B cell (primary cell): ENCODE measurements at places on chromosomes 4 and X.

- no peak for DNase-seq
Measured at GRCh38 chr4:94939791-94940519, 182.2 kb downstream of the BMPR1B start.

GRCh38 chr4:8010618-8011017 is 71.0 kb upstream of the AFAP1 start:
- no peak for DNase-seq

DNA sequence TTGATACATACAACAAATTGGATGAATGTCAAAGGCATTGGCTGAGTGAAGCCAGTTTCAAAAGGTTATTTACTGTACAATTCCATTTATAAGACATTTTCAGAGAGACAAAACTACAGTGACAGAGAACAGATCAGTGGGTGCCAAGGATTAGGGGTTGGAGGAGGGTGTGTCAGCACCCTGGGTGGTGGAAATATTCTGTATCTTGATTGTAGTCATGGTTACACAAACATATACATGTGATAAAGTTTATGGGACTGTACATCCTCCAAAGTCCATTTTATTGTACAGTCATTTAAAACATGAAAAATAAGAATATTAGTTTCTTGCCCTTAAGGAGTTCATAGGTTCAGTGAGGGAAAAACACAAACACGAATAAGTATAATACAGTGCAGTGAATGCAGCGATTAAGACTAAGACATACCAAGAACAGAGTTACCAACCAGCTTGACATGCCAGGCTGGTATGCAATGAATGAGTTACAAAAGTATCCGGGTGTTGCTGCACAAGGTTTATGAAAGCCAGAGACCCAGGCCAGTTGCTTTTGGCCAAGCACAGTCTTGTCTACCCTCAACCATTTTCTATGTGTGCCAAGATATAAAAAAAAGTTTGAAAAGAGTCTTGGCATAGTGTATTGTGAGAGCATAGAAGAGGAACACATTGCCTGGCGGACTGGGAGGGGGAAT is 123.6 kb downstream of the MSL3 start:
- no peak for DNase-seq

- no peak for DNase-seq
Measured at GRCh38 chr4:122346036-122346435, 32.8 kb upstream of the ADAD1 start.

GRCh38 chrX:95996294-95996693 is 688.3 kb upstream of the DIAPH2 start:
- no peak for DNase-seq

GRCh38 chrX:74656079-74656745 is 41.8 kb upstream of the RLIM start:
- DNase-seq = no peak

DNA sequence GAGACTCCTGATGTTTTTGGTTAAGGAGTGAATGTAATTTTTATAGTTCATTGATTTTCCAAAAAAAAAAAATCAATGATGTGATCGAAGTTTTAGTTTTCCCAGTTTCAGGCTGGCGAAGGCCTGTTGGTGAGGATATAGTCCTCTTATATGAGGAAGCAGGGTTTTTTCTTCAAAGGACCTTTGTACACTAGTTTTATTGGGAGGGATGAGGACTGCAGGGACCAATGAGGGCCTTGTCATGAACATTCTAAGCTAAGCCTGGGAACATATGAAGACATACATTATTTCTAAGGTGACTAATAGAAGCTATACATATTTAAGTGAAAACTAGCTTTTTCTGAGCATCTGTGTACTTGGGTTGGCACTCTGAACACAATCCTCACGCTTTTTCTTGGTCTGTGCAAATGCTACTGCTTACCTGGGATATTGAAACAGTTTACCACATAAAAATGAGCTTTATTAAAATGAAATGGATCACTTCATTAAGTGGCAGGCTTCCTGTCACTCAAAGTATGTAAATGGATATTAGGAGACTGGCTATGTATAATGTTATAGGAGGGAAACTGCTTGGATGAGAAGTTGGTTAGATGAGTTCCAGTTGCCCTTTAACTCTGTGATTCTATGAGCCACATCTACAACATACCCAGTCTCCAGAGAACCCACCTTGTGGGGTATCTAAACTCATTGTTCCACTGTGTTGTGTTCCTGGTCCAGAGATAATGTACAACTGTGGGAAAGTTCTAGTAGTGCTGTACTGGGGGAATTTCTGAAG is 43.5 kb downstream of the SLC4A4 start:
- DNase-seq = no peak

- DNase-seq = no peak
Measured at GRCh38 chr4:6052679-6053078, 34.4 kb upstream of the C4orf50 start.

- no peak for DNase-seq
Measured at GRCh38 chrX:43898406-43899035, 16.3 kb upstream of the MAOB start.

- no peak for DNase-seq
Measured at GRCh38 chrX:53483838-53484405, 49.8 kb upstream of the HSD17B10 start.

GRCh38 chr4:126888968-126889367 is 743.8 kb upstream of the INTU start:
- DNase-seq = no peak

GRCh38 chr4:52852041-52852440 is 10.1 kb upstream of the RASL11B start:
- no peak for DNase-seq

DNA sequence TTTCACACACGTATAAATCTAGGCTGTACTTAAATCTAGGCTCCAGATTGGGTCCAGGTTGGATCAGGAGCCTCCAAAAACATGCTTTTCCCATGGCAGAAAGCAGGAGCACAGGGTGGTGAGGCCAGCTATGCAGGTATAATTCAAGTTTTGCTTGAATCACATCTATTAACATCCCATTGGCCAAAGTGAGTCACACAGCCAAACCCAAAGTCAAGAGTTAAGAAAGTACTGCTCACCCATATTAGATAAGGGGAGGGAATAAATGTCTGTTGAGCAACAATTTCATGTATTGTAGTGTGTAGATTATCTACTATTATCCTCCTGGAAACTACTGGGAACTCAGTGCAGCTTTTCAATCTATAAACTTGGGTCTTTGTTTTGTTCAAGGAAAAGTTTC is 12.8 kb downstream of the SUPT20HL2 start:
- no peak for DNase-seq

- DNase-seq = no peak
Measured at GRCh38 chr4:76690906-76691275, 207.1 kb downstream of the SOWAHB start.

DNA sequence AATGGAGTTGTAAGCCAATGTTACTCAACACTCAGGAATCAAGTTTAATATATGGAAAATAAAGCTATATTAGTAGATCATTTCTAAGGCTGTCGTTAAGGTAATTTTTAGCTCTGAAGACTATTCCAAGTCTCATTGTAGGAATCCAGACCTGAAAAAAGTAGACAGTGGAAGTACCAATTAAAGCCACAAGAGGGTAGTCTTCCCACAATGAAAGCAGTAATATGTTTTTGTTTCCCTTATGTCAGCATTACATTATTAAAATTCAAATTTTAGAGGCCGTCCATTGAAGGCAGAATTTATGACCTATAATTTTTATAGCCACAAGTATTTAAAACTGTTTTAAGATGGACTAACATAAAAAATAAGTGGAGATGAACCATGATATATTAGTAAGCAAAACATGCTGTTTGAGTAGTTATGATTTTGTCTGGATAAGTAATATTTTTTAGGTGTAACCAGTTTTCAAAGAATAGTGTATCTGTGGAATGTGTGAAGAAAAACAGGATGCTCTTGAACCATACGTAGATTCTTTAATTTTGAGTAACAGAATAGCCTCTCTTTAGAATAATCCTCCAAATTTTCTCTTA is 372.6 kb upstream of the TECRL start:
- DNase-seq = peak; percentile 2

GRCh38 chr4:61143461-61143860 is 56.7 kb upstream of the ADGRL3 start:
- no peak for DNase-seq

DNA sequence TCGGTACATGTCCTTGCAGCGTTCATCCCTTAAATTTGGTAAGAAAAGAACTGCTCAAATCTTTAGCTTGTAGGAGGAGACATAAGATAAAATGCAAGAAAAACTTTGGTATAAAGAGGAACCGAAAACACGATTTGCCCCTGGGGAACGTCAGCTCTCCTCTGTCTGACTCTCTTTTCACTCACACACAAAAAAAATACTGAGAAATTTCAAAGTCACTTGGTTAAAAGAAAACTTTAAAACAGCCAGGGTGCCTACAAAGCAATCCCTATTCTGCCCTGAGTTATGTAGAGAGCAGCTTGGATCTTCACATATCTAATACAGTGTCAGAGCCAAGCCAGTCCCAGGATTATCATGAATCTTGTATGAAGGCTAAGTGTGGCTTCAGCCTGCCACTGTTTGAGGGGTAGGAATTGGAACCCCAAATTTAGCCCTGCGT is 248.5 kb upstream of the CXXC4 start:
- peak; percentile 71 for DNase-seq

GRCh38 chr4:61994036-61994435 is 793.9 kb downstream of the ADGRL3 start:
- no peak for DNase-seq

DNA sequence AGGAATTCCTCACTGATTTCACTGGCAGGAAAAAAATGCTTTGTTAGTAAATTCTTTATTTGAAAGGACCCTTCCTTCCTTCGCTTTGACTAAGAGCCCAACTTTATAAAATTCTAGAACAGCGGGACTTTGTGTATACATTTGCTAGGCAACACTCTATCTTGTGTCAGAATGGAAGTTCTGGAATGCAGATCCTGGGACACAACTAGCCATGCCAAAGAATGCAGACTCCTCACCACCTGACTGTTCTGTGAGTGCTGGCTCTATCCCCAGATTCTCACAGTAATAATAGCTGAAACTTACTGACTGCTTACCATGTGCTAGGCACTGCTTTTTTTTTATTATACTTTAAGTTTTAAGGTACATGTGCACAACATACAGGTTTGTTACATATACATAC is 73.3 kb upstream of the ZDHHC15 start:
- no peak for DNase-seq

DNA sequence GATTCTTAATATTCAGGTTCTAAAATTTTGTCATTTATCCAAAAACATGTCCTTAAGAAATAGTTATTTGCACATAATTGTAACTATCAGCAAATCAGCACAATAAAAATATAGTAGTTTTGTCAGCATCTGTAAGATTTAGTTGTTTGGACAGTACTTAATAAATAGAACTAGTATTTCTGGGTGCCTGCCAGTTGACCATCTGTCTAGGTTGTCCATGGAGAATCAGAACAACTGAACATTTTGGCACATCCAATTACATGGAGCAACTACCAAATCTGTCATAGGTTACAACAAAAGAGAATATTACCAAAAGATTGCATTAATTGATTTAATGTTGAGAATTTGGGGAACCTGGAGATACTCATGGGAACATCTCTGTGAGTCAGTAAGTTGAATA is 305.5 kb upstream of the TACR3 start:
- DNase-seq = no peak

- DNase-seq = no peak
Measured at GRCh38 chr4:161762796-161763195, 401.0 kb downstream of the FSTL5 start.

GRCh38 chr4:83639849-83640493 is 104.1 kb downstream of the GPAT3 start:
- peak; percentile 81 for DNase-seq

DNA sequence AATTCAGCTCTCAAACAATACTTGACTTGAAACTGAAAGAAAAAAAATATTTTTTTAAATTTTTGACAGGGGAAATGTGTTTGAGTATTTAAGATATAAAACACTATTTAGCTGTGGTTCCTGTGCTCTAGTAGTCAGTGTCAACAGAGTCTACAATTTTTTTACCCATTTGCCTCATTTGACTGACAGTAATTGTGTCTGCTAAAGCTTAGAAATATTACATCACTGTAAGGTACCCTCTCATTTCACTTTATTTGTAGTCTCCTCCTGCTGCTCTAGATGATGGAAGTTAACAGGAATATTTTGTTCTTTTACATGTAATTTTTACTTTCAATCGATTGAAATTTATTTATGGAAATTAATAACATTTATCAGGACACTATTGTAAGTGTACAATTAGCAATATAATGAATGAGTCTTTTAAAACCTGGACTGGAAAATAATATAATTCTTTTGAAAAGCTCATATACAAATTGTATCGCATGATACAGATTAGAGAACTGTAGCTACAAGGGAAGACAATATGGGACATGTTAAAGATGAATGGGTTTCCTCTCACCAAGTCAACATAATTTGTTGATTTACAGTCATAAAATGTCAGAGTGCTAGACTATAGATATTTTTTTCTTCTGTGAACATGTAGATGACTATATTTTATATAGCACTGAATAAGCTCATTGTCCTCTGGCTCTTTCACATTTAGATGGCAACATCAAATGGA is 1186.5 kb upstream of the ADGRL3 start:
- no peak for DNase-seq

DNA sequence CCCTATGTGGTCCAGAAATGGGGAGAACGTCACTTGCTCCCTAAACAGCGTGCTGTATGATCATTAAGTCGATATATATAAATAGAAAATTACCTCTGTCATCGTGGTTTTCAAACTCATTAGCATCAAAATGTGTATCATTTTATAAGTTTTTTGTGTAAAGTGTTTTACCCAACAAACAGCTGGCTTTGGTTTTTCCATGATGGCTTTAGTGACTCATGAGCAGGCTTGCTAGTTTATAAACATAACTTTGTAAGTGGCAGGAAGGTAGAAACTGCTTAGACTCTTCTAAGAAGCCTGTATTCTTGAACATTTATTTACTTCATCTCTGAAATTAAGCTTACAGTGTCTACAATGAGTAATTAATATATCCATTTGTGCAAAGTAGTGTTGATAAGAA is 108.4 kb upstream of the DIPK2B start:
- DNase-seq = no peak

DNA sequence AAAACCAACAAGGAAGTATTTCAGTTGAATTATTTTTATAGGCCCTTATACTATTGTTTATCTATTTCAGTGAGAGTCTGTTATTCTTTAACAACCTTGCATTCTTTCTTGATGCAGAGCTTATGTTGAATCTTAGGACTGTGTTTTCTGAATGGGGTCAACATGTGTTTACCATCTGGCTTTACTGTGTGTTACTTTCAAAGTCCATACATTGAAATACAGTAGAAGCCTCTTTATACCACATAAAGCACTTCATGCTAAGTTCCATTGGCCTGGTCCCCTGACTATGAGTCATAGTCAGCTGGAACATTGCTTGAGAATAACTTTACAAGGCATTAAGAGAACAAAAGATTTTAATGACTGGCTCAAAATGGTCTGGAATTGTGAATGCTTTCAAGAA is 152.6 kb downstream of the GASK1B start:
- DNase-seq = no peak

DNA sequence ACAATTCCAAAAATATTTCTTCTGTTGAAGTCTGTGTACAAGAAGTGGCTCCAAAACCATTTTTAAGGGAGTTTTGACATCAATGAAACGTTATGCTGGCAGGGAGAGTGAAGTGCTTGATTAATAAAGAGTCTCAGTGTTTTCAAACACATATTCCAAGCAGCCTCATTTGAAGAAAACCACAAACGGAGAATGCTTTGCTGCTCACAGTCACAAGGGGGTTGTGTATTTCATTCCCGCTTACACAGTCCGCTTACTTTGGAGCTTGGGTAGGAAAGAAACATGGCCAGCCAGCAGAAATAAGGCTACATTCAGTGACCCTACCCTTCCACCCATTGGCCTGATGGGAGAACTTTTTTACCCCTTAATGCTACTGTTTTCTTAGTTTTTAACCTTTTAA is 586.2 kb downstream of the RAB28 start:
- DNase-seq = no peak
